Activated CD4-positive, alpha-beta T cell treated with anti-CD3 and anti-CD28 coated beads, Interleukin-2, amount 10 ng/mL, durations not matched to agents 24 days and 14 days (primary cell): ENCODE measurements at places on chromosomes 2 and 18.

- no peak for DNase-seq
Observed at GRCh38 chr2:100040906-100041305, 101.5 kb downstream of the AFF3 start.

- DNase-seq, result peak; percentile 34
Observed at GRCh38 chr2:126825316-126825715, 73.4 kb upstream of the TEX51 start.

GRCh38 chr2:111662771-111663470, 221.1 kb downstream of the ANAPC1 start:
- DNase-seq, result peak; percentile 79

DNA sequence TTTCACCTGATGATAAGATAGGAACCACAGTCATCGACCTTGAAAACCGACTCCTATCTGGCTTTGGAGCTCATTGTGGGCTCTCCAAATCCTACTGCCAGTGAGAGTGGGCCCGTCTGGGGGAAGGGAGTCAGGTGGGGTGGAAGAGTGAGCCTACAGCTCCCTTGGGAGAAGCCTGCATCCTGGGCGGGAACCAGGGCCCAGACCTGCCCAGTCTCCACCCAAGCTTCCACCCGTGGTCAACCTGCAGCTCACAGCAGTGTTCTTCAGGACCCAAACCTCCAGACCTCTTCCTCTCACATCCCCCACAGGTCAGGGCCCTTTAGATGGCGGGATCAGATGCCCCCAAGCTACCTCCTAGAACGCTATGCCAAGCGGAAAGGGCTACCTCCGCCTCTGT, 40.2 kb downstream of the LMAN2L start:
- no peak for DNase-seq

GRCh38 chr18:76348267-76349066, 146.6 kb downstream of the ZNF516 start:
- no peak for DNase-seq

GRCh38 chr2:176501617-176502016, 232.4 kb downstream of the MTX2 start:
- DNase-seq, result no peak

GRCh38 chr2:127256381-127256780, 36.3 kb upstream of the CYP27C1 start:
- no peak for DNase-seq

GRCh38 chr18:65221115-65221514, 529.7 kb upstream of the CDH7 start:
- DNase-seq, result no peak

- peak; percentile 91 for DNase-seq
Observed at GRCh38 chr2:8543383-8544170, 138.3 kb upstream of the ID2 start.

- no peak for DNase-seq
Observed at GRCh38 chr2:163469561-163469962, 266.2 kb downstream of the FIGN start.

- DNase-seq, result no peak
Observed at GRCh38 chr2:127086990-127087790, 19.8 kb downstream of the BIN1 start.

- DNase-seq, result no peak
Observed at GRCh38 chr2:147777394-147777793, 67.4 kb upstream of the ACVR2A start.

DNA sequence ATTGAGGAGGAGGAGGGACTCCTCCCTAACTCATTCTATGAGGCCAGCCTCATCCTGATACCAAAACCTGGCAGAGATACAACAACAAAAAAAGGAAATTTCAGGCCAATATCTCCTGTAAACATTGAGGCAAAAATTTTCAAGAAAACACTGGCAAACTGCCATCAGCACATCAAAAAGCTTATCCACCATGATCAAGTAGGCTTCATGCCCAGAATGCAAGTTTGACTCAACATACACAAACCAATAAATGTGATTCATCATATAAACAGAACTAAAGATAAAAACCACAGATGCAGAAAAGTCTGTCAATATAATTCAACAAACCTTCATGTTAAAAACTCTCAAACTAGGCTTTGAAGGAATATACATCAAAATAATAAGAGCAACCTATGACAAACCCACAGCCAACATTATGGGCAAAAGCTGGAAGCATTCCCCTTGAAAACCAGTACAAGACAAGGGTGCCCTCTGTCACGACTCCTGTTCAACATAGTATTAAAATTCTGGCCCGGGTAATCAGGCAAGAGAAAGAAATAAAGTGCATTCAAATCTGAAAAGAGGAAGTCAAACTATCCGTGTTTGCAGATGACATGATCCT, 1014.3 kb downstream of the CBLN2 start:
- DNase-seq, result no peak
